ENCODE measurements at places on chromosomes 1 and 21.

- no peak for DNase-seq
Observed at GRCh38 chr1:201859424-201859823, 29.3 kb upstream of the SHISA4 start.

- DNase-seq = no peak
Observed at GRCh38 chr1:208778417-208778816, 534.2 kb upstream of the PLXNA2 start.

DNA sequence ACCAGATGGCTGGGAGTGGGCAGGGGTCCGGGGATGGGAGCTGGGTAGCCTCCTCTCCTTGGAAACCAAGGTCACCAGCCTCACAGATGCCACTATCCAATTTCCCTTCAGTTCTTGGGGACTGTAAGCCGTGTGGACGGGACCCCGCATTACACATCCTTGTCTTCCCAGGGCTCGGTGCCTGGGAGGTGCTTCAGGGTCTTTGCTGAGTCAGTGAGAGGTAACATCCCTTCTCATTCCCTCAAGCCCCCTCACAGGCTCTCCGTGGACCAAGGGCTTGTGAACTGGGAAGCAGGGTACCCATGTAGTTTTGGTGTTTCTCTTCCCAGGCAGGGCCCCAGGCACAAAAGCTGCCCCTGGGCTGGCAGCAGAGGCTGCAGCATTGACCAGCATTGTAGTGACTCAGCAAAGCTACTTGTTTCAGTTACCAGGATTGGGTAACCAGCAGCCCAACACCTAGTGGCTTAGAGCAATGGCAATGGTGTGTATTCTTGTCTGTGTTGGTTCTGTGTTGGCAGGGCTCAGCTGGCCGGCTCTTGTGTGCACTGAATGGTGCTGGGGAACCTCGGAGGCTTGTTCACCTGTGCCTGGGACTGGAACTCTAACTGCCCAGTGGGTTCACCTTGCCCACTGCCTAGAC lies 24.6 kb upstream of the PCBP3 start:
- no peak for DNase-seq

DNA sequence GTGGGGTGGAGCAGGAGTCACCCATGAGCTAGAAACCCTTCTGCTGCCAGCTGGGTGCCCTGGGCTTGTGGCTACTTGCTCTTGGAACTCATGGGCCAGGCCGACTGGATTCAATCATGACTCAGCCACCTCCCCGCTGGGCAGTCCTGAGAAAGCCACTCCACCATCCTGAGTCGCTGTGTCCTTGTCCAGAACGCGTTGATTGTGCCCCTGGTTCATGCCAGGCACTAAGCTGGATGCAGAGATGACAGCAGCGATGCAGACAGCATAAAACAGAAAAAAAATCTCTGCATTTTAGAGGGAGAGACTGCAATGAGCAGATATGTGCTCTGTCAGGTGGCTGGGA lies 10.6 kb downstream of the PADI1 start:
- no peak for DNase-seq

- no peak for DNase-seq
Observed at GRCh38 chr1:89195476-89195875, 3.3 kb downstream of the GBP4 start.

GRCh38 chr1:31572323-31573104 lies 3.8 kb upstream of the TINAGL1 start:
- DNase-seq = no peak

DNA sequence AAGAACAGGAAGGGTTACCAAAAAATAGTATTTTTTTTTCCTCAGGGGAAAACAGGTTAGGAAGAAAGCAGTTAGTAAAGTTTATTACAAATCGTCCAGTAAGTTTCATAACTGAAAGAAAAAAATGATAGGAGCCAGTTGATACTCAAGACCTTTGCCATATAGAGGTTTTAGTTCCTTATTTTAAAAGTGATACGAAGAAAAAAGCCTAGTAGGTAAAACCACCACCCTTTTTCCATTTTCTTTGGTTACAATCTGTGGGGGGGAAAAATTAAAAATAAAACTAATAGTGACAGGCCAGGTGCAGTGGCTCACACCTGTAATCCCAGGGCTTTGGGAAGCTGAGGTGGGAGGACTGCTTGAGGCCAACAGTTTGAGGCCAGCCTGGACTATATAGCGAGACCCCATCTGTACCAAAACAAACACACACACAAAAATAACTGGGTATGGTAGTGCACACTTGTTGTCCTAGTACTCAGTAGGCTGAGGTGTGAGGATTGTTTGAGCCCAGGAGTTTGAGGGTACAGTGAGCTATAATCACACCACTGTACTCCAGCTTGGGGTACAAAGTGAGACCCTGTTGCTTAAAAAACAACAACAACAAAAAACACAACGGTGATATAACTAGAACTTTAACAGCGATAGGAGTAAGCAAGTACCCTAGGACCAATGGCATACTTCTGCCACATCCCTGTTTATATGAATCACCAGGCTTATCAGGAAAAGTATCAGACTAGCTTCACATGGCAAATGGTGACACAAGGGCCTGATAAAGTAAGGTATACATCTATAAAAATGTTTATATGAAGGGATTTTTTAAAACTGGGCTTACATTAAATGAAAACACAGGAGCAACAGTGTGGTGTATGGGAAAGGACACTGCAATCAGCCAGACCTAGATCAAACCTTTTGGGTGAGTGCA lies 5.4 kb downstream of the TMEM59 start:
- no peak for DNase-seq

DNA sequence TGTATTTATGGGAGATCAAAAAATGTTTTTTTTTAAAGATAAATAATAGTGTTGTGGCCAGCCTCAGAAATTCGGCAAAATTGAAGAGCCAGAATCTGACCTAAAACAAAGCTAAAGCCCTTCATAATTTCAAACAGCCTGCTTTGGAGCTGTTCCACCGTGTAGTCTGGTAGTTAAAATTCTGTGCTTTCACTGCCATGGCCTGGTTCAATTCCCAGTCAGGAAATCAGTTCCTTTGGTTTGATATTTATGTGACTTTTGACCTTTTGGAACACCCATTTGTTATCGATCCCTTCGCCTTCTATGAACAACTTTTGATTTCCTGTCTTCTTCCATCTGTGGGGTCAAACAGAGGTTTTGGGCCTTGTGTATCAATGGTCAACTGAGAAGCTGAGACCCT lies 179.8 kb downstream of the HFM1 start:
- no peak for DNase-seq

DNA sequence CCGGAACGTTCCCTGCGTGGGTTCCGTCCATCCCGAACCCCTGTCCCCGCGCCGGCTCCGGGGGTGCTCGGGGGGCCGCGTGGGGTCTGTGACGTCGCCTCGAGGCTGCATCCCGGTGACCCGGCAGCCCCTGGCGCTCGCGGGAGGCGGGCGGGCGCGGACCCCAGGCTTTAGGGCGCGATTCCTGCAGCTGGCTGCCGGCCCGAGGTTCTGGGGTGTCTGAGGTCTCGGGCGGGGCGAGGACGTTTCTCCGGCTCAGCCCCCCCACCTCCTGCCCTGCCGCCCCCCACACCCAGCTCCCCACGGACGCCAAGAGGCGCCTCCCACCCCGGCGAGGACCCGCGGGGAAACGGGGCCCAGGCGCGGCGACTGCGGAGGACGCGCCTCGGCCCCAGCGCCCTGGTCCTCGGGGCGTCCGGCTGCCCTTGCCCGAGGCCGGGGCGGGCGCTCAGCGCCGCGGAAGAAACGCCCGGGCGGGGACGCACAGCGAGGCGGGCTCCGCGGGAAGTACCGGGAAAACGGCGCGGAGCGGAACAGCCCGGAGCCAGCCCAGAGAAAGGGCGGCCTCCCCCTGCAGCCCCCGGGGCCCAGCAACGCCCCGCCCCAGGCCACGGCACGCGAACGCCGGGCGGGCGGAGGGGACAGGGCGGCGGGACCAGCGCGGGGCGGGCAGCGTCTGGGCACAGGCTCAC lies 1.3 kb upstream of the PCBP3 start:
- no peak for DNase-seq

DNA sequence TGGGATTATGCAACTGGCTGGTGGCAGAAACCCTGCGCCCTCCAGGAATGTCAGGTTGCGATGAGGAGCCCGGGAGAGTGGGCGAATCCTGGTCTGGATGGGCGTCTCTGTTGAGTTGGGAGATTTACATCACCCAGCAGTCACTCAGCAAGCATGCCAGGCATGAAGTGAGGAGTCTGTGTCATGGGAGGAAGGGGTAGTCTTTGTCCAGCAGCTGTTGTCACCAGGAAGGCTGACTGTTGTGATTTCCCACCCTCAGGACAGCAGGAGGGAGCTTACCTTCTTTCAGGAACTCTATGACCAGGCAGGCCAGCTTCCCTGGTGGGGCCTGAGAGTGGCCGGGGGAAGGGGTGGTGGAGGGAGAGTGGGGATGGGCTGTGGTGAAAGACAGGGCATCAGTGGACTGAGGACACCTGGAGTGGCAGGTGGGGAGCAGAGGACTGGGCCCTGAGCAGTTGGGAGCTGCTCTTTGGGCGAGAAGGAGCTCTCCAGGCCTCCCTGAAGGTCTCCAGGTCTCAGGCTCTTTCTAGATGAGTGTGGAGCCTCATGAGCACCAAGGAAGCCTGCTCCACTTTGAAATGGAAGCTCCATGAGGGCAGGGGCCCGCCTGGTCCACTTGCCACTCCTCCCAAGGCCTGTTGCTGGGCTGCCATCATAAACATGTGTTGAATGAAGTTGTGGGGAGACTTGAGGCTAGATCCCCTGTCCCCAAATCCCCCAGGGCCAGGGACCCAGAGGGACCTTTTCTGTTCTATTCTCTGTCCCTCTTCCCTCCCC lies 21.3 kb upstream of the PKP1 start:
- no peak for DNase-seq

- no peak for DNase-seq
Observed at GRCh38 chr1:89659322-89660081, 26.6 kb downstream of the LRRC8C start.

- DNase-seq = no peak
Observed at GRCh38 chr1:17314491-17314971, 6.5 kb downstream of the PADI4 start.

DNA sequence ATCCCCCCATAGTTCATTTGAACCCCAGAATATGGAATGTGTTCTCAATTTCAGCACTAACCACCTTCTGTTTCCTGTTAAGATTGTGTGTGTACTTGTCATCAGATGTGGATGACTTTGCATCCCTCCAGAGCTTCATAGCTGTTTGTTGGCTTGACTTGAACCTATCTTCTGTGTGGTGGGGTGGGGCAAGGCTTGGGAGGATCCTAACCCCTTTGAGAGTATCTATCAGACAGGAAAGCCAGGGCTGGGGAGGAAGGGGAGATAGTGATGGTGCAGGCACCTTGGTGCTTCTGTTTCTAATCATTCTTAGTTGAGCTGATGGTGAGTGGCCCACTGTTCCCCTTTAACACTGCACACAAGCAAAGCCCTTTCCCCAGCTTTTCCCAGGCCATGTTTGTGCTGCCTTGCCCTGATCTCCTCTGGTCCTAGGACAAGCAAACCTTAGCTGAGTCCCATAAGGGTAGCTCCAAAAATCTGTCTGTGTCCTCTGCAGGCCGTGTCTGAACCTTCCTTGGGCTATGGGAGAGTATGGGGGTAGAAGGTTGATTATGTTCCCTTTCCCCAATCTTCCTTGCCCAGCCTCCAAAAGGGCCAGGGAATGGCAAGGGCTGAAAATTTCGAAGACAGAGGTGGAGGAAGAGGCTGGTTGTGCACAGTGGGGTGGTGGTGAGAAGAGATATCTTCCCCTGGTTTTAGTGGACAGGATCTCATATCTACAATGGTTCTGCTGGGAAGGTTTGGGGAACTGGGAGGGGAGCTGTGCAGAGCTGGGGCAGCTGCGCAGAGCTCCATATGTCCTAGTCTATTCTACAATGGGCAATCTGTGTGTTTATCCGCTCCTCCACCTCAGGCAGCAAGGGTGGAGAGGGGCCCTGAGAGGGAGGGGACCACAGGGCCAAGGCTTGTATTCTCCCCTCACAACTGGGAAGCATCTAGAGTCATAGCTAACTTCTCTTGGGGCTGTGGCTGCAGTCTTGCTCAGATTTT lies 1.4 kb downstream of the NHLH1 start:
- no peak for DNase-seq

DNA sequence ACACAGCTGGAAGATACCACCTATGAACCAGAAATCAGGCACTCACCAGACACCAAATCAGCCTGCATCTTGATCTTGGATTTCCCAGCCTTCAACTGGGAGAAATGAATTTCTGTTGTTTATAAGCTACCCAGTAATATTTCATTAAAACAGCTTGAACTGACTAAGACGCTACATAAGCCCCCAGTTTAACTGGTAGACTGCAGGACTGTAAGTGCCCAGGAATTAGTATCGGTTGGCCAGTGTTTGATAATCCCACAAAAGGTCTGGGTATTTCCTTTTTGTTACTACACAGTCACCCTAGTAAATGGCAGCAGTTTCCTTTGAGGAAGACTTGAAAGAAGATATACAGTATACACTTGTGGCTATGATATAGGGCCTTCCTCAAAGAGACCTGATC lies 7.3 kb upstream of the SLC35D1 start:
- DNase-seq = no peak

GRCh38 chr1:26290122-26290881 lies 10.4 kb downstream of the SH3BGRL3 start:
- peak; percentile 11 for DNase-seq

DNA sequence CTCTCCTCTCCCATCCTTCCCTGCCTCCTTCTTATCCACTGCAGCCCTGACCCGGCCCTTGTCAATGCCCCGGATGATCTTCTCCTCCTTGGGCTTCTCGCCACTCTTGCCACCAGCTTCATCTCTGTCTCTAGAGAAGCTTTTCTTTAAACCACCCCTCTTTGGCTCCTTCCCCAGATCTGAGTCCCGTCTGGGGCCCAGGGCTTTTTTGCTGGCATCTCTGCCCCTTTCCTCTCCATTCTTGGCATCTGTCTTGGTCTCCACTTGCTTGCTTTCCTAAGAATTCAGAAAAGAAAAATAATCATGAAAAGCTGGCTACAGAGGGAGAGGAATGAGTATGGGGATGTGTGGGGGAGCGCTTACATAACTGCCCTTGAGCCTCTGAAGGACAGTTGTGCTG lies 11.8 kb downstream of the SHISA4 start:
- DNase-seq = no peak

DNA sequence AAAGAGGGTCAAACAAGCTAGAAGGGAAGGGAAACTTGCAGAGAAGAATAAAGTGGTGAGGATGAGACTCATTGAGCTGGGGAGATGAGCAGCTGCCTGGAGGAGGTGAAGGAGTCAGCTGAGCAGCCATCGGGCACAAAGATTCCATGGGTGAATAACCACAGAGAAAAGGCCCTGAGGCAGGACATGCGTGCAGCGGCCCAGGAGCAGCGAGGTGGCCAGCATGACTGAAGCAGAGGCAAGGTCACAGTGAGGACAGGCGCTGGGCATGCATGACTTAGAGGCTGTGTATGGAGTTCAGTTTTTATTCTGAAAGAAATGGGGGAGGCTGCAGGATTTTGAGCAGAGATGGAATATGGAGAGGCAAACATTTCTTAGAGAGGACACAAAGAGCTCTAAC lies 24.9 kb downstream of the OLFML2B start:
- DNase-seq = no peak

- no peak for DNase-seq
Observed at GRCh38 chr21:45917241-45917640, 64.3 kb upstream of the COL6A1 start.

GRCh38 chr1:210690236-210690635 lies 361.5 kb downstream of the HHAT start:
- DNase-seq = no peak
